ENCODE measurements at places on chromosomes 5 and 9.

- DNase-seq = no peak
These were observed 92.4 kb upstream of the ANXA1 start for GRCh38 chr9:73059247-73059646.

DNA sequence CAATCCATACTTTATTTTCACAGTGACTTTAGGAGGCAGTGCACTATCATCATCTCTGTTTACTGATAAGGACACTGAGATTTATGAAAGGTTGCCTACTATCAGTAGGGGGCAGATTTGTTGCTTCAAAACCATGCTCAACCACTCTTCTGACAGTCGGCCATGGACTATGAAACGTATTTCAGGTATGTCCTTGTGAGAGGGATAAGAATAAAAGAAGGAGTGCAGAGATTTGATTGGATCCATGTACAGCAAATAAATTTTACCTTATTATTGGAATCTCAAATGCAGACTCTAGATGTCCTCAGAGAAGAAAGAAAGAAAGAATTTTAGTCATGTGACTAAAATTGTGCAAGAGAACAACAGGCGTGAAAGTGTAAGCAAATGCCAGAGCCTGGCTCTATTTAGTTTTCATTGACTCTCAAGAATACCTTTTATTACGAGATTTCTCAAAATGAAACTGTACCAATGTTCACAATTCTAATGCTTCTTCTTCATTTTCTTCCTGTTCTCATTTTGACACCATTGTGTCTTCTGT, 296.6 kb upstream of the RASA1 start:
- no peak for DNase-seq

DNA sequence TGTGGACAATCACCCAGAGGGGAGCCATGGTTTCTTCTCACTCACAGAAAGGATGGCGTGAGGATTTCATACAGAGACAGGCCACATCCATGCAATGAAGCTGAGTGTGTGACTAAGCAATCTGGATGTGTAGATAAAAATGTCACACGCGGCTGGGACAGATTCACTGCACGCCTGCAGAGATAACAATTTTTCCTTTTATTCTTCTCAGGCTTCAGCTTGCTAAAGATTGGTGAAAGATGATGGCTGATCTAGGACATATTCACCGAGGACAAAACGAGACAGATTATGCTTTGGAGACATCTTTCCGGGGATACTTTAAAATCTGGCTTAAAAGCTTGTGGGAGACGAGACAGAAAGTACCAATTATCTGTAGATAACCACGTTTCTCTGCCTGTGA, 313.9 kb upstream of the TRPC7 start:
- no peak for DNase-seq

- DNase-seq = no peak
These were observed 175.1 kb upstream of the PCSK5 start for GRCh38 chr9:75715360-75715759.

DNA sequence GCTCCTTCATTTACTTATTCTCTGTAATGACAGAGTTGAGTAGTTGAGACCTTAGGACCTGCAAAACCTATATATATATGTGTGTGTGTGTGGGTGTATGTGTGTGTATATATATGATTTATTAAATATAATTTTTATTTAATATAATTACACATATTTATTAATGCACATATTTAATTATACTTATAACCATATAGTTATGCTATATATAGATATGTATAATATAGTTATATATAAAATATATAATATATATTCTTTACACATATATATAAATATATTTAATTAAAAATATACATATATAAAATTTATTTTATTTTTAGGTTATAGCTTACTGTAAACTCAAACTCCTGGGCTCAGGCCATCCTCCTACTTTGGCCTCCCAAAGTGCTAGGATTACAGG, 23.7 kb downstream of the ACER2 start:
- DNase-seq = no peak
